ENCODE measurements at places on chromosomes 13 and 19.

DNA sequence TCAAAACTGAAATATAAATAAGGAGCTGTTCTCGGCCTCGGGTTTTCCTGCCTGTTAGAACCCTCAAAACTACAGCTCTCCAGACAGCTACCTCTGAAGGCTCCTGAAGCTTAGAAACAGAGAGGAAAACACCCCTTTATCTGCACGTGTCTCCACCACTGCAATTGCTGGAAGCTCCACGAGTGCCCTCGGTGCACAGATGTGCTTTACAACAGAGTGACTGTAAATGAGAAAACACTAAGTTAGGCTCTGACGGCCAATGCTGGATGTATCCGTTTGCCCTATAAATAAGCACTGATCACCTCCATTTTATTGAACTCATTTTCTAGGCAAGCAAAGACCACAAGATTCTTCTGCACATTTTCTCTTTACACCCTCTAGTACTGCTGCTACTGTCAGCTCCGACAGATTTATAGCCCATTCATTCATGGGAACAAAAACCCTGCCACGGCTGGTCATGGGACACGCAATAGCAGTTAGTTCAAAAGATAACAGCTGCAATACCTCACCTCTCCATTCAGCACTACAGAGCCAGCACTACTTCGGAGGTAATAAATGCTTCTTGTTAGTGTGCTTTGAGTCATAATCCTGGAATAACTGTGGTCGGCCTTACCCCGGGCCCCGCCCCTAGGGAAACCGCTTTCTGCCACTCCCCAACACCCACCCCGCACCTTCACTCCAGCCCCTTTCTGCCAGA is 241.1 kb upstream of the ZNF507 start:
- DNase-seq = peak; percentile 4

DNA sequence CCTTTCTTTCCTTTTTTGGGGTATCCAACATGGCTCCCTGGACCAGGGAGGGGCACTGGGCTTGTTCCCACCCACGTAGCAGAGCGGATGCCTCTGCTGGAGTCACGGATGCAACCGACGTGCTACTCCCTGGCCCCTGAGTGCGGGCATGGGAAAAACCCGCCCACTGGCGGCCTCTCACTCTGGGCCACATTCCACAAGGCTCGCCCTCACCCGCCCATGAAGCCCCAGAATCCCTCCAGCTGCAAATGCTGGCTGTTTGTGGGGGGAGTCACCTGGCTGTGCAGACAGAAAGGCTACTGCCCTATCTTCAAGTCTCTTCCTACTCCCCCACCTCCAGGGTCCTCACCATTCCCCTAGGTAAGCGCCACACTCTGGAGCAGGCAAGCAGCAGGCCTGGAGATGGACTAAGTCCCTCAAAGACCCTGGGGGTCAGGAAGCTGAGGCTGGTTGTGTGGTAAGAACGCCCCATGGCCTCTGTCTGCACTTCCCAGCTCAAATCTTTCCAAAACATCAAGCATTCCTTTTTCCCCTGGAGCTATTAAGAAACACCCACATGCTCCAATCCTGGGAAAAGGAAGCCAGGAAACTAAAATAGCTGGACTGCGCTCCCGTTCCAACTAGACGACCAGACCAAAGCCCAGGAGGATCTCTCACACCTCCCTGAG is 17.9 kb upstream of the EPHX3 start:
- no peak for DNase-seq

- DNase-seq = no peak
Observed at GRCh38 chr13:33798023-33798422, 19.9 kb upstream of the RFC3 start.

- no peak for DNase-seq
Observed at GRCh38 chr13:90613076-90613795, 734.3 kb upstream of the MIR17HG start.

- no peak for DNase-seq
Observed at GRCh38 chr13:98575009-98575903, 1.7 kb downstream of the STK24 start.

- DNase-seq = no peak
Observed at GRCh38 chr13:40615619-40616018, 50.8 kb downstream of the FOXO1 start.

DNA sequence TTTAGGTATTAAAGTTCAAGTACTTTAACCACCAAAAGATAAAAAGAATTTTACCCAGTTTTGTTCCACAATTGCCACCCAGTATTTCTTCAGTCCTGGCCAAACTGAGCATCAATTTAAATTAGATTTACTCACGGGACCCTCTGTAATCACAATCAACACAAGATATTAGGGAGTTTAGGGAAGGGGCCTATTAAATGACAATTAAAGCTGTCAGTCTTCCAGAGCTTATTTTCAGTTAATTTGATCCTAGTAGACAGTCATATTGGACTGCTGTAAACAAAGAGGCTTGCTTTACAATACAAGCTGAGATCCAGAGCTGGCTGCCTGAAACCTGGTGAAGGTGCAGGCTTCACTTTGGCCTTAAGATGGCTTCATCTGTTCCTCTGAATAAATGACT is 321.2 kb upstream of the NBEA start:
- no peak for DNase-seq
